Non-pigmented ciliary epithelial cell (primary cell): ENCODE measurements at places on chromosomes 11 and 22.

GRCh38 chr22:48836673-48837340 is 990.9 kb downstream of the BRD1 start:
- no peak for DNase-seq

DNA sequence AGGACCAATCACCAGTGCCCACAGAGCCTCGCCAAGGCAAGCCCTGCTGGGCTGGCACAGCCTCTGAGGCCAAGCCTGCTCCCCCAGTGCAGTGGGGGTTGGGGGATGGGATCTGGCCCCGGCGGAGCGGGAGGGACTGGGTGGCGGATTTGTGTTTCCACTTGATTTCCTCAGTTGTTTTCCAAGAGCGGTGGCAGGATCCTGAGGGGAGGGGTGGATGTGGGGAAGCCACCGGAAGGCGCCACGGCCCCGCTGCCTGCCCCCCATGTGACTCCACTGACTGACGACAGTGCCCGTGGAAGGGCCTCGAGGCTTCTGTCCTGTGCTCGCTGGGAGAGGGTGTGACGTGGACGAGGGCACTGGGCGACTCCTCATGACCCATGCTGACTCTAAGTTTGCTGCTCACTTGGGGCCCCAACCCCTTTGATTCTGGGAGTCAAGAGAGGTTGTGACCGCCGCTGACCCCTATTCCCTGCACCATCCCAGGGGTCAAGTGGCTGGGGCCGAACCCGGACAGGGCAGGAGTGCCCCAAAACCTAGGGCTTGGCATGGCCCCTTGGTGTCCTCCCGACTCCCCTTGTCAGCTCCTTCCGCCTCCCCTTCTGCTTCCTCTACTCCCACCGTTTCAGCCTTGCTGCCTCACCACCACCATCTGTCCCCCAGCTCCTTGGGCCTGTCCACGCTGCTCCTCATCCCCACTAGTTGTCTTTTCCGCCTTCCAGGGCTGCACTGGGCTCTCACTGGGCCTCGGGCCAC is 23.5 kb upstream of the PICK1 start:
- DNase-seq: no peak

DNA sequence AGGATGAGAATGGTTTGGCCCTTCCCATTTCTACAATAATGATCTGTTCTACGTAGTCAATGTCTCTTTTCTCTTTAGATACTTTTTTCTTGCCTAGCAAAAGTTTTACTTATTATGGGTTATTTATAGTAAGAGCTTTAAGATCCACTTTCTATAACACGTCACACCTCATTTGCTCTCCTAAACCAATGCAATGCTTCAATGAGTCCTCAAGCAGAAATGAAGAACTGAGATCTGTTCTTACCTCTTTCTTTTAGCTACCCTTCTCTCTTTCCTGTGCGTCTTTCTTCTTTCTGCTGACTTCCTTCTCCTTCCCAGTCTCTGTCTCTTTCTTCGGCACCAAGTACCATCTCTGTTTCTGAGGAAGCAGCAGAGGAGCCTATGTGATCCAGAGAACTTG is 61.8 kb downstream of the SNX19 start:
- DNase-seq: no peak

GRCh38 chr11:116439361-116439677 is 333.5 kb downstream of the BUD13 start:
- no peak for DNase-seq

DNA sequence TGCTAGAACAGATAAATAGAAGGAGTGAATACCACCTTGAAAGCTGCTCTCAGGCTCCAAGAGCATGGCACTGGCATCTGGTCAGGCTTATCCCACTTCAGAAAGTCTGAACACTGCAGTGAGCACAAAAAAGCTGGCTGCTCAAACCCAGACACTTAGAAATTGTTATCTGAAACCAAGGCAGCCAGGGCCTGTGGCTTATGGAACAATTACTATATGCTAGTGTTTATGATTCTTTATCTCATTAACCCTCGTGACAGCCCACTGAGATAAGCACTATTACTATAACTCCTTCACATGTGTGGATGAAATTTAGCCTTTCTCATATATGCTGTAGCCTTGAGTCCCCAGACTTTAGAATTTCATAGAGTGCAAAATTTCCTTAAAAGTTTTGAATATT is 400.2 kb downstream of the RAB38 start:
- DNase-seq: no peak

GRCh38 chr11:11960687-11961086 is 47.7 kb downstream of the DKK3 start:
- DNase-seq: no peak

DNA sequence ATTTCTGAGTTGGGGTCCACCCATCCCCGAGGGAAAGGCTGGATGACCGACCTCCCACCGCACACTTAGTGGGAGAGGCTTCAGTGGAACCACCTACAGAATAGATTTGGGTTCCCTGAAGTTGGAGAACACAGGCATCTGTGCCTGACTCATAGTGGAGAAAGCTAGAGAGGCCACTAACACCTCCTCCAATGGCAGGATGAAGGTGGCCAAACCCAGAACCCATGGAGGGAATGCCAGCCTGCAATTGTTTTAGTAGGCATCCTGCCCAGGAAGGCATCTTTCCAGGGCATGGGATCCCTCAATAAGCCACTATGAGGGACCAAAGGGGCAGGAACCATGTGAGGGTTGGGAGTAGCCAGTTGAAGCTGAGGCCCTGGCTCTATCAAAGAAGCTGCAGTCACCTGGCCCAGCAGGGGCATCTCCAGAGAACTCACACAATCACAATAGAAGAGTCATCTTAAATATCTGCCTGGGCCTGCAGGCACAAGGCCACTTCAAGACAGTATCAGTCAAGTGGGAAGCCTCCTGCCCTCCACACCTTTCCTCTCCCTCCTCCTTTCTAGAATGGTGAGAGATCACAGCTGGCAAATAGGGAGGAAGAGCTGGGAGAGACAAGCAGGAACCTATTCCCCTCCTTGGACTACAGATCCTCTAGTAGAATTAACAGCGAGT is 124.1 kb upstream of the CSNK2A3 start:
- DNase-seq: no peak
